ENCODE measurements at places on chromosomes 6 and 20. TPM values are rescaled to one million over a fixed set of nuclear protein-coding genes. Genes with fewer than 3 reads are reported as not detected.

NPBWR2 gene
- not detected for total RNA-seq

- DNase-seq, result no peak
Observed at GRCh38 chr6:124164343-124164742, 360.7 kb downstream of the NKAIN2 start.

GPX5 gene
- not detected for total RNA-seq

PNPLA1 gene
- total RNA-seq, result 0.09 TPM

DNA sequence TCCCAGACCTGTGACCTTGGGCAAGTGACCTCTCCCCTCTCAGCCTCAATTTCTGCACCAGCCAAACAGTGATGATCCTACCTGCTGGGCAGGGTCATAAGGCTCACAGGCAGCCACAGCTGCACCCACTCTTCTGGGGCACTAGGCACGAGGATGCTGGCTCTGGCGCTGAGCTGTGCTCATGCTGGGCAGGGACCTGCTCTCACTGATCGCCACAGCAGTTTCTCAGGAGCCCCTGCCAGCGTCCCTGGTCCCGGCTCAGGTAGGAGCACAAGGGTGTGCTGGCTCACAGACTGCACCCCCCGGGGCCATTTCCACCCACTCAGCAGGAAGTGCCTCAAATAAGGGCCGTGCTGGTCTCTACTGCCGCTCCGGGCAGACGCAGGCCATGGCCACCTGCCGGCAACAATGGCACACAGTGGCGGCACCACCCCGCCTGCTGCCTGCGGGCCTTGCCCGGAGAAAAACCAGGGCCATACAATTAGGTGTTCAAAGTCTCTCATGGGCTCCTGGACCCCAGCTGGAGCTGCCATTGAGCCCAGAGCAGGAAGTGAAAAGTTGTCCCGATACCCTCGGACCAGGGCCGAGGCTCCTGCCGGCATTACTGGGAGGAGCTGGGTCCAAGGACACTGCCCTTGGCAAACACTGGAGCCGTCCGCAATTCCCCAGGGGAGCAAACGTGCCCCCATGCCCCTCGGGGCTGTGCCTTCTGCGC, 4.6 kb upstream of the CABLES2 start:
- DNase-seq, result no peak

GRCh38 chr6:72977114-72977513, 248.2 kb downstream of the KHDC1L start:
- no peak for DNase-seq

PPP1R3G gene
- total RNA-seq, result 1.5 TPM

GHRH gene
- total RNA-seq, result 14.4 TPM

DNA sequence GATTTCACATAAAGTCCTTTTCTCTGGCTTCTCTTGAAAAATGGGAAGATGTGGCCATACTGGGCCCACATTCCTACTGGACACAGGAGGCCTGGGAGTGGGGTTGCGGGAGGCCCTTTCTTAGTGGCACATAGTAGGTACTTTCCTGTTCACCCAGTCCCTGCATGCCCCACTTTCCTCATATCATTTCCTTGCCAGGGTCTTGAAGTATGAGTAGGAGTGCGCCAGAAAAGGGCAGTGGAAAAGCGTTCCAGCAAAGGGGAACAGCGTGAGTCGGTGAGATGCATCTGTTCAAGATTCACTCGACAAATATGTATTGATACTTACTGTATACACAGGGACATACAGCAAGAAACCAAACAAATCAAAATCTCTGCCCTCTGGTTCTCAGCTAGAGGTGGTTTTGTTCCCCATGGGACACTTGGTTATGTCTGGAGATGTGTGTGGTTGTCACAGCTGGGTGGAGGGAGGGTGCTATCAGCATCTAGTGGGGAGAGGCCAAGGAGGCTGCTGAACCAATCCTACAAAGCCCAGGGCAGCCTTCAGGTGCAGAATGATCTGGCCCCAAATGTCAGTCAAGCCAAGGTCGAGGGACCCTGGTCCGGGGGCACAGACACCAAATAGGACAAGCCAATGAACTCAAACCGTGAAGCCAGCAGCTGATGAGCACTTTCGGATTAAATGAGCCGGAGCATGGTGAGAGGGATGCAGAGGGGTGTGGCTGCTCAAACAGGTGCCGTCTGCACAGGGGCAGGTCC, 151.4 kb downstream of the CEBPB start:
- DNase-seq, result no peak

EDN1 gene
- 1.0 TPM for total RNA-seq

GRCh38 chr6:1024587-1024986, 287.3 kb upstream of the FOXQ1 start:
- no peak for DNase-seq

ESF1 gene
- total RNA-seq, result 15.2 TPM

MUC22 gene
- 0.05 TPM for total RNA-seq

- DNase-seq, result no peak
Observed at GRCh38 chr6:130815200-130816071, 11.8 kb upstream of the SMLR1 start.

DNA sequence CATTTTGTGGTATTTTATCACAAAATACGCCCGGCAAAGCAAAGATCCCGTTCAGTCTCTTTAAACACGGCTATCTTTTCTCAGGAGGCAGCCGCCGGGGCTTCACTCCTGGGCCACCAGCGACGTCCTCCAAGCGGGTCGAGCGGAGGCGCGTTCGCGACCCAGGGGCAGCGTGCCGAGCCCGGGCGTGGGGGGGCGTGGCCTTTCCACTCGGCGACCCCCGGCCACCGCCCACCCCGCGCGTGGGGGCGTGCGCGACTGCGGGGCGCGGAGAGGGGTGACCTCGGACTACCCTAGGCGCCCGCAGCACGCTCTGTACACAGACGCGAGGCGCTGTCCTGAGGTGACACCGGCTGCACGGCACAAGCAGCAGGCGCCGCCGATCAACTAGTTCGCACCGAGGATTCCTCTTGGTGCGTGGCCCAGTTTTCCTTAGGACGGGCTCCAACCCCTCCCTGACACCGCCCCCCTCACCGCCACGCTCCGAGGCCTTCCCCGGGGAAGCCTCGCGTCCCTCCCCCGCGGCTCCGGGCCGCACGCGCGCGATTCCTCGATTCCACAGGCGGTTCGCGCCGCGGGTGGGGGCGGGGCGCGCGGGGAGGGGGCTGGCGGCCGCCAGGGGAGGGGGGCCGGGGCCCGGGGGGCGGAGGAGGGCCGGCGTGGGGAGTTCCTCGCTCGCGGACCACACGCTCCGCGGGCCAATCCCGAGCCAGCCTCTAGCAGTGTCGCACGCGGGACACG, 1.1 kb upstream of the JARID2 start:
- DNase-seq, result peak; percentile 65

HTR1E gene
- total RNA-seq, result not detected

DNA sequence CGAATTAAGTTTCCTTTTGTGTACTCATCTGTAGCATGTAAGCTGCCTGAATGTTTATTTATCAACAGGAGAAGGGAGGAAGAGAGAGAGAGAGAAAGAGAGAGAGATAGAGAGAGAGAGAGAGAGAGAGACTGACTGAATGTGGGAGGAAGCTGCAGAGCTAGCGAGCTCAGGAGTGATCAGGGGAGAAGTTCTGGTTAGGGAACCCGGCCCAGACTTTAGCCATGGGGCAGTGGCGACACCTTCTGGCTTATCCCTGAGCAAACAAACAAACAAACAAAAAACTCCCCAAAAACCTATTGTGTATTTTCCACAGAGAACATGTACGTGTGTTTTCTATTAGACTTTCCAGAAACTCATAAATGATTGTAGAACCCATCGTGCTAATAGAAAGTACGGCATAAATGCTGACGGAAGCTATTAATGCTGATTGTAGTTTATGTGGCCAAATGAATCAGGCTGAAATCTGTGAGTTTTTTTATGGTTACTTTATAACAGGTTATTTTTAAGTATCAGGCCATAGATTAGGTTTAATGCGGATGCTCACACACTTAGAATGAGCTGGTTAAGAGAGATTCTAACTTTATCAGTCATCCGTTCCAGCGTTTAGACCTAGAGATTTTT, 92.8 kb downstream of the CLIC5 start:
- no peak for DNase-seq

- no peak for DNase-seq
Observed at GRCh38 chr6:108637963-108638362, 77.2 kb downstream of the FOXO3 start.

DNA sequence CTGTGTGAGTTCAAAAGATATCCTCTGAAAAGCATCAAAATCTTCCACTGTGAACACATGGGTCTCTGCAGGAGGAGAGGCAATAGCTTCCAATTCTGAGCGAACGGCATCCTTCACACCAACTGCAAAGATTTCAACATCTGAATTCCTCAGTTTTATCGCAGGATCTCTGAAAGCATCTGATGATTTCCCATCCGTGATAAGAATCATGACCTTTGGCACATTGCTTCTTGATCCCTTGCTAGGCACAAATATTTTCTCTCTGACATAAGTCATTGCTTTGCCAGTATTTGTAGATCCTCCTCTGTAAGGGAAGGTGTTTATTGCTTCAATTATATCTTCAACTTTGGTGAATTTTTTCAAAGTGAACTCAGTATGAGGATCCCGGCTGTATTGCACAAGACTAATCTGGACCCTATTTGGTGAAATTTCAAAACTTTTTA, 22.7 kb downstream of the COL12A1 start:
- DNase-seq, result no peak

DNA sequence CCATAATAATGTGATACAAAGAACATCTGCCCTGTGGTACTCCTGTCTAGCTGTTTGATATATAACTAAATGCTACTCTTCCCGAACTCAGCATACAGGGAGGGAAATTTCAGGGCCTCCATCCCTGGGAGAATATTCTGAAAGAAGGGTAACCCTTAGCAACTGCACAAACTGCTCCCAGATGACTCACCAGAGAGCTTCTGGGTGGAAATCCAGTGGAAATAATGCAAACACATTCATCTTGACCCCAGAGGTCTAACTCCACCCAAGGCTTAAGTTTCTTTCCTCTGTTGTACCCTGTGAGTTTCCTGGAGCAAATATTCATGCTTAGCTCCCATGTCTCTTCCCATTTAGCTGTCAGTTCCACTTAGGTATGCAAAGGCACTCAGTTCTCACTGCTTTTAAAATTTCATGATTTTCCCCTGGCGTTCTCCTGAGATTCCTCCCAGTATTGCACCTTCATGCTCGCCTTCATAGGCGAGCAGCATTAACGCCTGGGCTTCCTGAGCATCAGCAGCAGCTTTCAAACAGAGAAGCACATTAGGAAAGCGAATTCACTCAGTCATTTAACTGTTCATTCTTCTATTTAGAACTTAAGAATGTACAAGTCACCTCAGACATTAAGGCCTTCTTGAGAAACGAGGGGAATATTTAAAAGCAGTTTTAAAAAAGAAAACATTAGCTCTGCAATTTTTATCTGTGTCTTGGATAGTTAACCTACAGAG, 43.8 kb upstream of the LAMA4 start:
- DNase-seq, result no peak

Data from thymus (tissue), 14 donors.